ENCODE measurements at places on chromosomes 6 and 20.

GRCh38 chr6:52588710-52589091 is 11.8 kb upstream of the TRAM2 start:
- DNase-seq, result no peak

GRCh38 chr6:92376691-92377090 is 1042.7 kb downstream of the EPHA7 start:
- DNase-seq, result no peak

DNA sequence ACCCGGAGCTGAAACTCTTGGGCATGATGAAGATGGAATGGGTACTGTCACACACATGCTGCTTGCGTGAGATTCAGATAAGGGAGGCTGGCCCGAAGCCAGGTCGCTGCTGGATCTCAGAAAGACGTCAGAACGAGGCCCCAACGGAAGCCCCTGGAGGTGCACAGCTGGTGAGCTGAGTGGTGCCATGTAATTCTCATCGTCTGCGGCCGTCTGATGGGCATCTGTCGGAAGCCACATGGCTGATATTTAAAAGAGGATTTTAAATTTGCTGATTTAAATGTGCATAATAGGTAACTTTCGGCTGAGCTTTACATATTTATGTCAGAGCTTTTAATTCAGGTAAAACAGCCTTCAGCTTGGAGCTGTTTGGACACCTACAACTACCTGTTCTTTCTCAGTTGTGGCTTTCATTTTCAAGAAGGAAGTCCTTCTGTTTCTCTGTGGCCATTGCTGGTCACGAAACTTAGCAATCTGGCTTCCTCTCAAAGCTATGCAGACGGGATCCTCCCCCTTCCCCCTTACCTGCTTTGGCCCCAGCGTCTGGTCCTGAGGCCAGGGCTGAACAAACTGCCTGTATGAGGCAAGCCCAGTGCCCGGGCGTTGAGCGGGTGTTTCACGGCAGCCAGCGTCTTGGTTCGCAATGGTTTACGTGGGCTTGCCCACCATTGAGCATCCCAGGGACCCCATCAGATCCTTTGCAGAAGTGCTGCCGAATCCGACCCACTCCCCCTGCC is 9.2 kb downstream of the SLCO4A1 start:
- DNase-seq, result peak; percentile 87

DNA sequence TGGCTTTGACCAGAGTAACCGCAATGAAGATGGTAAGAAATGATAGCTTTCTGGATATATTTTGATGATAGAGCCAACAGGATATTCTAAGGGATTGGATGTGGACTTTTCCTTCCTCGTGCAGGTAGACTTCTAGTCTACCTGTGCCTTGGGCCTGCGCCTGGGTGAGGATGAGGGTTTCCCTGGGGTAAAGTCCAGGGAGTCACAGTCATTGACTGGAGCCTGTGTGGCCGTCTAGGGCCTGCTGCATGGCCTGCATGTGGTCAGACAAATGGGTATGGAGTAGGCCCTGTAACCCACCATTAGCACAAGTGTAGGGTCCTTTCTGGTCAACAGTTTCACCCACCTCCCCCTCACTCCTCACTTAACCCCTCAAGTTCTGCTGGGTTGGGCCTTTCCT is 12.7 kb upstream of the CHMP4B start:
- no peak for DNase-seq

- DNase-seq, result no peak
Measured at GRCh38 chr20:19975901-19976300, 41.3 kb upstream of the NAA20 start.

DNA sequence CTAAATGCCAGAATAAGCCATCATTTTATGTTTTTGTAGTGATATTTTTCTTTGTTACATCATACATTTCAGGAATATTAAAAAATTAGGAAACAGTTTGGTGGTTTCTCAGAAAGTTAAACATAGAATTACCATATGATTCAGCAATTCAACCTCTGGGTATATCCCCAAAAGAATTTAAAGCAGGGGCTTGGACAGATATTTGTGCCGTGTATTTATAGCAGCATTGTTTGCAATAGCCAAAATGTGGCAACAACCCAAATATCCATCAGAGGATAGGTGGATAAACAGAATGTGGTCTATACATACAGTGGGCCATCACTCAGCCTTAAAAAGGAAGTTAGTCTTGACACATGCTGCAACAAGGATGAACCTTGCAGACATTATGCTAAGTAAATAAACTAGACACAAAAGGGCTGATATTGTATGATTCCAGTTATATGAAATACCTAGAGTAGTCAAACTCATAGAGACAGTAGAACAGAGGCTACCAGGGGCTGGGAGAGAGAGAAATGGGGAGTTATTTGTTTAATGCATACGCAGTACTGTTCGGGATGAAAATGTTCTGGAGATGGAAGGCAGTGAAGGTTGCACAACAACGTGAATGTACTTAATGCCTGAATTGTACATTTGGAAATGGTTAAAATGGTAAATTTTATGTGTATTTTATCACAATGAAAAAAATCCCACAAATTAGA is 18.9 kb upstream of the TRAF3IP2 start:
- no peak for DNase-seq

- DNase-seq, result no peak
Measured at GRCh38 chr6:149942461-149942829, 631 bp downstream of the ULBP2 start.

DNA sequence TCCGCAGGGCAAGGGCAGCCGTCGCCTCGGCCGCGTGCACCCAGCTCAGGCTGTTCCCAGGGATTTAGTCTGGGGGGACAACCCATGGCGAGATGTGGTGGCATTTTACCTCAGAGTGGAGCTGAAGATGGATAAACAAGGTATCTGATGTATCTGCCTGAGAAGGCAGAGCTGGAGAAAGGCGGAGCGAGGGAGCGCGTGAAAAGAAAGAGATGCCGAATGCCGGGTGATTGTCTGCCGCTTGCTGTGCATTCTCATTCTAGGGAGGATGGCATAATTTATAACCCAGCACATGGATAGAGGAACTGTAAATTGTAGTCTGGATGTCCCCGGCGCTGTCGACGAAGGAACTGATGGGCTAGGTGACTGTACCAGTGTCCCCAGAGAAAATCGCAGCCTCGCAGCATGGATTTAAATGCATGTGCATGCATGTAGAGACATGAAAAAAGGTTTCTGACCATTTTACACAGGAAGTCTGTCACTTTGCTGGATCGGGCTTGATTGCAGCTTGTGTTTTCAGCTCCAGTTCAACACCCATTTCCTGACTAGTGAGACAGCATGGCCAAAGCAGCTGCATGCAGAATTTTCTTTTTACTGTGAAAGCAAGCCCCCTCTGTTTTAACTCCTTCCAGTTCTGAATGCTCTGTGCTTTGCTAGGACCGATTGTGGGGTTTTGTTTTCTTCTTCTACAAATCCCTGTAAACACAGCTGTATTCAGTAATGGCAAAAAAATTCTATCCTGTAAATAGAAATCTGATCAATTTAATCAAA is 149.7 kb downstream of the PRL start:
- no peak for DNase-seq

- no peak for DNase-seq
Measured at GRCh38 chr6:29755295-29755871, 32.1 kb downstream of the HLA-F start.

DNA sequence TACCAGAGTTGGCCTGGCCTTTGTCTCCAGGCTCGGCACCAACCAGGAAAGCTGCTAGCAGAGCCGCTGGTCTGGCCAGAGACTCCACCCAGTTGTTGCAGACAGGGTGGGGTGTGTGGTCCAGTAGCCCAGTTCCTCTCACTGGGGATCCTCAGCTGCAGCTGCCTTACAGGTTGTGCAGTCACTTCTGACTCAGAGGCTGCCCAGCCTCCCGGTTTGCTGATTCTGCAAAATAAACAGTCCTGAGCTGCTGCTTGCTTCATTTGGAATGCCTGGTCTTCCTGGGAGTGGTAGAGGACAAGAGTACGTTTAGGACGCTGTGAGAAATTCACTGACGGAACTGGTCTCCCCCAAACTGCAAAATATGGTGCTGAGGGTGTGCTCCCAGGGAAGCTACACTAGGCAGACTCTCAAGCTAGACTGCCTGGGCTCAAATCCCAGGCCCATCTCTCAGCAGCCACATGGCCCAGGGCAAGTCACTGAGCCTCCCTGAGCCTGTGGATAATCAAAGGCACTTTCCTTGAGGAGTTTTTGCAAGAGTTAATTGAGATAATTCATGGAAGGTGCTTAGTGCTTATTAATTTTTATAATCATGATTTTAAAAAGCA is 246.1 kb downstream of the TFAP2C start:
- no peak for DNase-seq
